ENCODE measurements at places on chromosomes 6 and 20. TPM values are rescaled to one million over a fixed set of nuclear protein-coding genes. Genes with fewer than 3 reads are reported as not detected.

The BAG2 gene
- total RNA-seq, result 5.3 TPM

The ULBP3 gene
- 5.0 TPM for total RNA-seq

The ID1 gene
- 6.4 TPM for total RNA-seq

The MDFI gene
- 0.23 TPM for total RNA-seq

The COMMD7 gene
- 9.4 TPM for total RNA-seq
